ENCODE measurements at places on chromosomes 5 and 9.

DNA sequence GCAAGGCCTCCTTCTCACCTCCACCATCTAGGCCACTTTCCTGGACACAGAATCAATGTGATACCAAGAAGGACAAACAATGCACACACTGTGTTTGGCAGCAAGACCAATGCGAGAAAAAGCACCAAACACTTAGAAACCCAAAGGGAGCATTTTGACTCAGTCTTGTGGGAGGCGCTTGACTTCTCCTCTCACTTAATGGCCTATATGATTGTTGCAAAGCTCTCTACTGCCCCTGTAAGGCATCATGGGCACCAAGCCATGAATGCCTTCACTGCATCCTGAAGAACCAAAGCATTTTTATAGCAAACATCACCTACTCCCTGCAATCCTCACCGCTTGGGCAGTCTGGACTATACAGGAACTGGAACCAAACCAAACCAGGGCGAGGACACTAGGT lies 57.5 kb downstream of the CDH6 start:
- DNase-seq: no peak

DNA sequence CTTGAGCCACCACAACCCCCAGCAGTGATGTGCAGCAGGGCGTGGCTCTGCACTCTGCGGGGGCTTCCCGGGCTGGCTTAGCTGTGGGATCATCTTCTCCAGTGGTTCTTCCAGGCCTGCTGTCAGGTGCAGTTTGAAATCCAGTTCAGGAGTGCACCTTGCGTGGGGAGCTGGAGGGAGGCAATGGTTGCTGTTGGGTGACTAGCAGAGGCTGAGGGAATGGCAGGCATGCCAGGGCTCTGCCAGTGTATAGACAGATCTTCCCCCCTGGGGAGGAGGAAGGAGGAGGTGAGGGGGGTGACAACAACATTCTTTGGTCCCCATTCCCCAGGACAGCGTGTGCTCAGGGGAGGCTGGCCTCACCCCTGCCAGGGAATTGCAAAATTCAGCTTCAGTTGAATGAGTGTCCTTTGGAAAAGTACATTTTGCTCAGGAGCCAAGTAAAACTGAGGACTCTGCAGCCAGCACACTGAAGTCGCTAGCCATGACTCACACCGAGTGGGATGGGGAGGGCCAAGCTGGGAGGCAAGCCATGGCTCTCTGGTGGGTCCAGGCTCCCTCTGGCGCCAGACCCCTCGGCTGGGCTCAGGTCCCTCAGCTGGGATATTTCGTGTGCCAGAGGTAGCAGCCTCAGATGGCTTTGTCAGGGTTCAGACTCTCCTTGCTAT lies 35.0 kb downstream of the ERGIC1 start:
- DNase-seq: no peak

DNA sequence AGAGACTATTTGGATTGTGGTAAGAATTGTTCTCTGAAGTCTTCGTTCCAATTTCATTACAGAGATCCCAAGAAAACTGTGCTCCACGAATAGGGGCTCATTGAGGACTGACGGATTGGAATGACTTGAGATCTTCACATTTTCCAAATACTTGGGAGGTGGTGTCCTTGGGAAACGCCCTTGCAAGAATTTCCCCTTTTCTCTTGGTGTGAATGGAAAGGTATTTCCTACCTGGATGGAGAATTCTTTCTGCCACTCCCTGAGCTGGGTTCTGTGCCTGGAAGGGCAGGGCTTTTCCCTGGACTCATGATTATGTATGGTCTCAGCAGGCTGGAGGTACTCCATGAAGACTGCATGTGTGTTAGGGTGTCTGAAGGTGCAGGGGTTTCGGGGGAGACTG lies 53.9 kb downstream of the SNX18 start:
- no peak for DNase-seq

DNA sequence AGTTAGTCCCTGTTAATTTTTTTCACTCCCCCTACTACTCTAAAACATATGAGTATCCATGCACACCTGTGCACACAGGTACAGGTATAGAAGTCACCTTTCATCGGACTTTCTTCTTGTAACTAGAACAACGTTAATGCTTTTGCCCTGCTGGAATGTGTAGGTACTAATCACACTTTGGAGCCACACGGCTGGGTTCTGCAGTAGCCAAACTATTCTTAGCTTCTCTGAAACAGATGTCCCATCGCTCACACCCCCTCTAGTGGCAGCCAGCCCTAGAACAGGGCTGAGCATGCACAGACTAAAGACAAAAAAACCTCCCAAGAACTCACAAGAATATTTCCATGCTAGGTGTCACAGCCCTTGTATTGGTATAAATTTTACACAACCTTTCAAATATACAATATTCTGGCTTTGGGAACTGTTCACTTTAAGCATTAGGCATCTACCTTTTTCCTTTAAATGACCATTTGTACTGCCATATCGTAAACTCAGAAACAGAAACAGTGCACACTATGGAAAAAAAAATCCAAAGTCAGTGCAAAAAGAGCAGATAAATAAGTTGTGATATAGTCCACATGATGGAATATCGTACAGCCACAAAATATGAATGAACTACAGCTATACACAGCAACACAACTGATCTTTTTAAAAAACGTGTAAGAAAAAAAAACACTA lies 64.0 kb downstream of the RETREG1 start:
- DNase-seq: no peak

DNA sequence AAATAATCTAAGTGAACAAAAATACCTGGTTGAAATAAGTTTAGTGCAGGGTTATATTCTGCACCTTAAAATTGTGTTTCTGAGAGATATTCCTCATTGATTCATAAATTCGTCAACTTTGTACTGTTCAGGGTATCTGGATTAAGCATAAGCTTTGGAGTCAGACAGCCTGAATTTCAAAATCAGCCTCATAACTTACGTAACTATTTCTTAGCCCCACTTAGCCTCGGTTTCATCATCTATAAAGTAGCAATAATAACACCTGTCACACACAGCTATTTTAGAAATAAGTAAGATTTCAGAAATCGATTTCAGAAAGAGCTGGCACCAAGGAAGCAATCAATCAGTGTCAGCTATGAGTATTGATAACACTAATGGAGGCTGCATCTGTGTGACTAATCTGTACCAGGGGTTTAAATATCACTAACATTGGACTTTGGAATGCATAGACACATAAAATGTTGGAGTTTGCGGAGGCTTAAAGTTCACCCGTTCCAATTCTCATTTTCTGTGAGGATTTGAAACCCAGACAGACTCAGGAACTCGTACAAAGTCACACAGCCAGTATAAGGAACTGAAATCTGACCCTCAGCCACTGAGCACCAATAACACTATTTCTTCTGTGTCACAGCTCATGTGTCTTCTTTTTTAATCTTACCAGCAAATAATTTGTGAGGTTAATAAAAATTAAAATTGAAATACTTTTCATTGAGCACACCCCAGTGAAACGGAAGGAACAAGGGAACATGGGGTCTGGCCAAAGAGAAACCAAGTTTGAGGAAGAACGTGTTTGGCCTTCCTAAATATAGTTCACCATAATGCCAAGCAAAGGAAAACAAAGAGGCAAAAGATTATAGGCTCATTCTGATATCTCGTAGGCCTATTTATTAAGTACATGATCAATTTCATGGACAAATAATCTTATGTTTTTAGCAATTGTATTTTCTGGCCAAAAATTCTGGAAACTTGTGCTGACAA lies 194.4 kb upstream of the PTGER4 start:
- no peak for DNase-seq

- DNase-seq: no peak
Observed at GRCh38 chr5:177495243-177496060, 2.0 kb downstream of the PDLIM7 start.

GRCh38 chr9:121637713-121638220 lies 13.7 kb upstream of the DAB2IP start:
- DNase-seq: no peak

DNA sequence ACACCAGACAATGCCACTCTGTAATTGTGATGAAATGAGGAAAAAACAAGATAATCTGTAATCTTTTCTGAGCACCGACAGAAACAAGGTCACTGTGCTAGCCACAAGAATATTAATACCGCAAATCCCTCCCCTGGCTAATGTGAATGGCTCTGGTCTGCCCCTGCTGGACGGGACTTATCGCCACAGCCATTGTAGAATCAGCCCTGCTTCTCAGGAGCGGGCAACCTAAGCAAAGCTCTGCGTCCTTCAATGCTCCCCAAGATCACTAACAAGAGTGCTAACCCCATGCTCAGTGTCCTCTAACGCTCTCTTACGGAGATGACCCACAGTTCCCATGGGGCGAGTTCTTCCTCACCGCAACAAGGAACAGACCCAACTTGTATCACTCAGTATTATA lies 42.7 kb downstream of the OR2V1 start:
- DNase-seq: no peak

DNA sequence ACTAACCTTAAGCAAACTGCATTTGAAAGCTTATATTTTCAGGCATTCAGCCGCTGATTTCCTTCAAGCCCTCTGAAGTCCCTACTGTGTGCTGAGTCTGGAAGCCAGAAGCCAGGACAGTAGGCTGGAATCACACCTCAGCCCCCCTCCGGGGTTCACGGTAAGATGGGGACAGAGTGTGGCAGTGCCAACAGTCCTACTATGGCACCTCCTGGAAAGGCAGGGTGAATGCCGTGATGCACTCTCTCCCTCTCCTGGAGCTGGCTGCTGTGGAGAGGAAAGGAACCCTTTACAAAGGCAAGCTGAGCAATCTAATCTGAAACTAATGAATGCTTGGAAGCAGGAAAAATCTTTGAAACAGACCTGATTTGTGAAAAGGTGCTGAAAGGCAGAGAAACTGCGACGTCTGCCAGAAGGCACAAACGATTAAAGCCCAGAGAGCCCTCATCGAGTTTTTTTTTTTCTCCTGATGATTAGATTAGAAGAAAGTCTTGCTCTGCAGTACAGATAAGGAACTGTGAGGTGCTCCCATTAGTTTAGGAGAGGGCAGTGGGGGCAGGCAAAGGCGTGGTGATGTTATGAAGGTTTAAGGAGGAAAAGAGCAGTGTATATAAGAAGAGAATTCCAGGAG lies 21.0 kb downstream of the ANKH start:
- no peak for DNase-seq

DNA sequence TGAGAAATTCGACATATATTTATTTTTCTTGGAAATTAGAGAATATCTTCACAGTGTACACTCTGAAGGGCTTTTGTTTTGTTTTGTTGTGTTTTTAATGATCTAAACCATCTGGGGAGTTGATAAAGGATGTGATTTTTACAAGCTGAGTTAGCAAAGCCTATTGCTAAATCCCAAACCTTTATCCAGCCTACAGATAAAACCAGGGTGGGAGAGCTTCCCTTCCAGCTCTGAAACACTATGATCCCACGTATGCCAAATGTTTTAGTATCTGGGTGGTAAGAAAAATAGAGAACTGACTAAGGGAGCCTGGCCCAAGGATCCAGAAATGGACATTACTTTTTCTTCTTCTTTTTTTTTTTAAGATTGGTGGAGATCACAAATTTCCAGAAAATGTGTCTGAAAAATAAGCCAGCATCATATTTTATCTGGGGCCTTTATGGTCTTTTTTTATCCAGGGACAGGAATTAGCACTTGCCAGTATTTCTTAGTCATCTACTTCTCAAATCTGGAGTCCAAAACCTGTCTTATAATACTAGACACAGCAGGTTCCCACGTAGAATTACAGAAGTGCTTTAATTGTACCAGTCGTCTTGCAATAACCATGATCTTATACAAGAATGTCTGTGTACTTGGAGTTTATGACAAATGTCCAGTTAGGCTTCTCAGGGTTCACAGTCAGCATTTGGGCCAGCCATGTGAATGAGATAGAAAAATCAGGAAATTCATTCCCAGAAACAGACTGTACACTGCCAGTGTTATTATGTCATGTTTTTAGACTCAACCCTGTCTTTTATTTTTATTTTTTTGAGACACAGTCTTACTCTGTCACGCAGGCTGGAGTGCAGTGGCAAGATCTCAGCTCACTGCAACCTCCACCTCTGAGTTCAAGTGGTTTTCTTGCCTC lies 290.8 kb upstream of the MPDZ start:
- DNase-seq: no peak

GRCh38 chr9:8205576-8205975 lies 406.0 kb upstream of the DMAC1 start:
- DNase-seq: no peak

DNA sequence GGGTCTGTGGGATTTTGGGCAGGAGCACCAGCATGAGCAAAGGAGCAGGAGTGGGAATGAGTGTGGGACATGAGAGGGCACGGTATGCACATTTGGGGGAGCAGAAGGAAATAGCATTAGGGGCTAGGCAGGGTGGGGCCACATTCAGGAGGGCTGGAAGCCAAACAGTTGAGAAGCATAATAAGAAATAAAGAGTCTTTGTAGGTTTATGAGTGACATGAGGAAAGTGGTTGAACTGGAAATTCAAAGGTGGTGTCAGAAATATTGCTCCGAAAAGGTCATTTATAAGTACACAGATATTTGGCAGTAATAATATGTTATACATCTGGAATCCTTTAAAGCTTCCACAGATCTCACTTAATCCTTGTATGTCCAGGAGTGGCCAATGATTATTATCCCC lies 26.4 kb downstream of the ARHGEF28 start:
- DNase-seq: no peak

DNA sequence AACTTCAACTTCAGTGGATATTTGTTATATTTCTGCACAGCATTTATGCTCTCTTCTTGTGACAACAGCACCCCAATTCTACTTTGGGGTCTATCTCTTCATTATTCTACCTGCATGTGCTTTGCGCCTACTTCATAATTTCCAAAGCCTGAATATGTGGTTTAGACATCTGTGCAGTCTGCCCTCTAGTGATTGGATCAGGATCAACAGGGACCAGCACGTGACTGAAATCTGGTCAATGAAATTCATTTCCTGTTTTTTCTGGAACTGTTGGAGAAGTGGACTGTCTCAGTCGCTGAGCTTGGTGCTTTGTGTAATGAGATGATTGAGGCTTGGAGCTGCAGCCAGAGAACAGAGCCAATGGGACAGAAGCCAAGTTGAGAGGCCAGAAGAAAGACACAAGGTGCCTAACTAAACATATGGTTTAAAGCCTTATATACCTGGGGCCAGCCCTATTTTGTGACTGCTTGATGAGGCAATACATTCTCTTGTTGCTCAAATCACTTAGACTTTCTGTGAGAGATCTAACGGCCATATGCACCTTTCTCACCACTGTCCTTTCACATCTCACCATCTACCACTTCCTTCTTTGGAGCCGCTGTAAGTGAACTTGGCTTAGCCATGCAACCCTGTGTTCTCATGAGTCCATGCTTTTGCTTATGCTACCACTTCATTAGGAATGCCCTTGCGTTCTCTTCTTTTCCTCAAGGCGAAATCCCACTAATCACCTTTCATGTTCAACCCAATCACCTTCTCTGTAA lies 68.8 kb upstream of the PPP2R2B start:
- no peak for DNase-seq

- no peak for DNase-seq
Observed at GRCh38 chr9:89597711-89598362, 7.0 kb upstream of the GADD45G start.

- DNase-seq: no peak
Observed at GRCh38 chr5:168359820-168360460, 68.5 kb downstream of the WWC1 start.

- DNase-seq: no peak
Observed at GRCh38 chr5:10354048-10354872, 765 bp downstream of the MARCHF6 start.

GRCh38 chr9:123354806-123355508 lies 1.0 kb upstream of the CRB2 start:
- DNase-seq: no peak

Data from stimulated activated CD8-positive, alpha-beta memory T cell treated with anti-CD3 and anti-CD28 coated beads, Interleukin-7, amount 100 ng/mL, for 1 hour (primary cell).